ENCODE measurements at places on chromosomes 3 and 15.
A peak's percentile ranks its signal among the peaks of the same experiment; 100 is the strongest.

- DNase-seq = no peak
These were observed 681.3 kb downstream of the ROBO1 start for GRCh38 chr3:79086514-79086913.

GRCh38 chr15:45320581-45321205 lies 57.7 kb downstream of the GATM start:
- no peak for DNase-seq

- no peak for DNase-seq
These were observed 27.1 kb upstream of the P4HTM start for GRCh38 chr3:48962939-48963338.

DNA sequence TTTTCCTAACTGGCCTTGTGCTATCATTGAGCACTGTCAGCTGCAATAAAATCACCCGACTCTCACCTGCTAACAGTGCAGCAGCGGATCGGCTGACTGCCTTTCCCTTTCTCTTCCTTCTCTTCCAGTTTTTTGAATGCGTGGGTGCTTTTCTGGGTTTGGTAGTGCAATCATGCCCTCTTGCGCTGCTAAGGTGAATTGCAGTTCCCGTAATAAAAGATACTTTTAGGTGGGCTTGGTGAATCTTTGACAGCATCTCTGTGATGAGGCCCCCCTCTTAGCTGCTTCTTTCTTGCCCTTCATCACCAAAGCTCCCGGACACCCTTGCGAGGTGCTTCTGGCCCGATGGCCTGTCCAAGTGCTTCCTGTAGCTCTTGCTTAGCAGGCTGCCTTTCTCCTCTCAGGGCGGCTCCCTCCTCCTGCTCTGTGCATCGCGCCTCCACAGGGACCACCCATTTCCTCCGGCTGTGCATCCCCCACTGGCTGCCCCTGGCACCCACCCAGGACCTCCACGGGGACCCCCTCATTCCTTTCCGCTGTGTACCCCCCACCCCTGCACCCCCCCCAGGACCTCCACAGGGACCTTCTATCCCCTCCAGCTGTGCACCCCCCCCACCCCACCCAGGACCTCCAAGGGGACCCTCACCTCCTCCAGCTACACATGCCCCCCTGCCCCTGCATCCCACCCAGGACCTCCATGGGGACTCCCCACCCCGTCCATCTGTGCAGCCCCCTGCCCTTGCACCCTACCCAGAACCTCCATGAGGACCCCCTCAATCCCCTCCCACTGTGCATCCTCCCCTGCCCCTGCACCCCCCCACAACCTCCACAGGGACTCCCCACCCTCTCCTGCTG lies 50.8 kb upstream of the RPL32 start:
- no peak for DNase-seq

GRCh38 chr3:109125902-109126301 lies 8.0 kb upstream of the MORC1 start:
- DNase-seq = no peak

- DNase-seq = no peak
These were observed 894.7 kb downstream of the OTOL1 start for GRCh38 chr3:162391301-162391700.

DNA sequence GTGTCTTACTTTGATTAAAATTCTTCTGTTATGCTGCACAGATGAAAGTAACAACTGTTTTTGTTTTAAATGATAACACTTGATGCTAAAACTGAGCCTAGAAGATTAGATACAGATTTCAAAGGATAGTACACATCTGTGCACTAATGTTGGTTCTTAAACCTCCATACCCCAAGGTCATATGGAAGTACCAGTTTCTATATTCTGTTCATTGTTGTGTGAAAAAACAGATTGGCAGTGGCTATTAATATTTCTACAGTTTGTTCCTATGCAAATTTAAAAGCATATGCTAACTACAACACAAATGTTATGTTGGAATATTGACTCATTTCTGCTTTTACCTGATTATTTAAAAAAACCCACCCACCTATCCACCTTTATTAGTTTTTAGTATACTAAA lies 32.0 kb upstream of the GBE1 start:
- no peak for DNase-seq

DNA sequence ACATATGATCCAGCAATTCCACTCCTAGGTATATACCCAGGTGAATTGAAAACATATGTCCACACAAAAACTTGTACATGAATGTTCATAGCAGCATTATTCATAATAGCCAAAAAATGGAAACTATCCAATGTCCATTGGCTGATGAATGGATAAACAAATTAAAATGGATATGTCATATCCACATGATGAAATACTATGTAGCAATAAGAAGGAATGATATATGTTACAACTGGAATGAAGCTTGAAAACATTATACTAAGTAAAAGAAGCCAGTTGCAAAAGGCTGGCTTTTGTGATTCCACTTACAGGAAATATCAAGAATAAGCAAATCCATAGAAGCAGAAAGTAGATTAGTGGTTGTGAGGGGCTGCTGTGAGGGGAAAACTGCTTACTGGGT lies 33.7 kb downstream of the BNC1 start:
- DNase-seq = no peak

- no peak for DNase-seq
These were observed 79.9 kb upstream of the FAM98B start for GRCh38 chr15:38374029-38374428.

DNA sequence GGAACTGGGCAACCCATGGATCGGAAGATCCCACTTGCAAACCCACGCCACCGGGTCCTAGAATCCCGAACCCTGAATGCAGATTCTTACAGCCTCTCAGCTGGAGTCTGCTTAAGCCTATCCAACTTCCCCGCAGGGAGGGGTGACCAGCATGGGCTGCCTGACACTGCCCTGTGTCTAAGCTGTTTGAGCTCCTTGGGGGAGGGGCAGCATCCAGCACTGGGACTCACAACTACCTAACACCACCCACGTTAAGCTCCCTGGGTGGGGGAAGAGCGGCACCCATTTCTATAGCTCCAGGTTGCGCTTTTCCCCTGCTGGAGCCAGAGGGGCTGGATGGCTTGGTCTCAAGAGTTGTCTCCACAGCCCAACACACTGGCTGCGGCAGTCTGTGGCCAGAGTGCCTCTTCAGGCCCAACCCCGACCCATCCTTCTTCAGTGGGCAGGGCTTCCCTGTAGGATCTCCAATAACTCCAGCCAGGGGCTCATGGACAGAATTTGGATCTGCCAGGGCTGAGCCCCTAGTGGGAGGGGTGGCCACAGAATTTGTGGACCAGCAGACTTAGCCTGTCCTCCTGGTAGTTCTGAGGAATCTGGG lies 649.2 kb downstream of the TUSC7 start:
- DNase-seq = no peak

DNA sequence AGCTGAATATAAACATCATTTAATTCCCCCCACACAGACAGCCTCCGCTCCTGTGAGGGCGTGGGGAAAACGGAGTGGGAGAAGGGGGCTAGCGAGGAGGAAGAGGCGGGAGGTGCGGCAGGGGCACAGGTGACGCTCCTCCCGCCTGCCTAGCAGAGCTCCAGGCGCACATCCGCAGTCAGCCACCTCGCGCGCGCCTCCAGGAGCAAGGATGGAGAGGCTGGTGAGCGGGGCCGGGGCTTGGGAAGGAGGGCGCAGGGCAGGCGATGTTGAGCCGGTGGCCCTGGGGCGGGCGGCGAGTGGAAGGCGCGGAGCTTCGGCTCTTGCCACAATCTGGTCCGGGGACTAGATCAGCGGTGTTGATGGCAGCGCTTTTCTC lies at the start of gene CD200:
Gene CD200 (plus strand): TSS at position 155 of the 379 bp plus-strand sequence. CDS start 57 bp downstream, at position 212.
- peak; percentile 11 for DNase-seq

Data from activated T-helper 1 cell treated with anti-CD3 and anti-CD28 coated beads, Interleukin-2, amount 50 U/mL, for 16 hours (primary cell).